GOT3 (cell line): ENCODE measurements at places on chromosomes 4 and X.

GRCh38 chrX:47146936-47147859 lies 2.2 kb downstream of the RBM10 start:
- DNase-seq, result no peak

GRCh38 chr4:119105605-119106004 lies 30.0 kb upstream of the MYOZ2 start:
- DNase-seq, result no peak

GRCh38 chrX:58025979-58026378 lies 115.7 kb upstream of the ZXDA start:
- DNase-seq, result no peak

- no peak for DNase-seq
Observed at GRCh38 chr4:14771094-14771493, 231.2 kb upstream of the CPEB2 start.

GRCh38 chrX:27751976-27752375 lies 55.8 kb upstream of the MAGEB10 start:
- DNase-seq, result no peak

DNA sequence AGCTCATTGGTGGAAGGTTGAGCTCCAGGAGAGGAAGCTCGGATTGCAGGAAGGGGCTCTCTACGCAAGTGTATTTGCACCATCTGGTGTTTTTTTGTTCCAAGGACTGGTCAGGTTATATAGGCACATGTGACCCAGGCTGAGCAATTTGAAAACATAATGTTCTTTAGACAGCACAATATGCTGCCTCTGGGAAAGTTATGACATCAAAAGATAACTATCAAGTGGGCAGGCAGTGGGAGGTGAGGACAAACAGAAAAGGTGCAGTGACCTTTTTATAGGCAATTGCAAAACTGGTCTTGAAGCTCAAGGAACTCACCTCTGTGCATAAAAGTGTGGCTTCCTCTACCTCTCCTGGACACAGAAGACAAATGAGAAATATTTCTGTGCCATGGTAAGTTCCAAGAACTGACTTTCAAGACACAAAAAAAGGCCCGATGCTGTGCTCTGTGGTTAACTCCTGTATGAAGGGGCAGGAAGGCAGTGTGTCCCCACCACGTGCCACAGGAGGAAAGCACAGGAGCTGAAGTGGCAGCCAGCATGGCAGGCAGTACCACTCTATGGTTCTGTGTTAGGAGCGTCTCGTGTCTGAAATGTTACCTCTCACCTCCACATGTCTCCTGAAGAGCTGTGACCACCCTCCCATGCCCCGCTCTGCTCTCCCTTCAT lies 128.6 kb downstream of the SHROOM3 start:
- no peak for DNase-seq

GRCh38 chrX:145613894-145614293 lies 203.7 kb upstream of the SLITRK2 start:
- DNase-seq, result no peak

GRCh38 chr4:22743290-22743689 lies 50.6 kb downstream of the GBA3 start:
- no peak for DNase-seq

DNA sequence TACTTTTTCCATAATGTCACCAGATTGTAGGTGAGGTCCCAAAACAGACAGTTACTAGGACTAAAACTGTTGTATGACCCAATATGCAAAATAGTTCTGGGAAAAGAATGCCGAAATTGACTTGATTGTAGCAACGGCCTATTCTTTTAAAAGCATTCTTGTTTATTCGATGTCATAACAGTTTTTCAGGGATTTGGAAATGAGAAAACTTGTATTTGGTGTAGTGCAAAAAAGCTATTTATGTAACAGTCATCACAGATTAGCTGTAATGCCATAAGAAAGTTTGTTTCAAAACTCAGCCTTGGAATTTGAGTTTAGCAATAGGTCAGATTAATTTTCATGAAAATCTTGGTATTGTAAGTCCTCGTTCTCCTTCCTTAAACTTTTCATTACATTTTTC lies 69.2 kb upstream of the DIAPH2 start:
- DNase-seq, result no peak

DNA sequence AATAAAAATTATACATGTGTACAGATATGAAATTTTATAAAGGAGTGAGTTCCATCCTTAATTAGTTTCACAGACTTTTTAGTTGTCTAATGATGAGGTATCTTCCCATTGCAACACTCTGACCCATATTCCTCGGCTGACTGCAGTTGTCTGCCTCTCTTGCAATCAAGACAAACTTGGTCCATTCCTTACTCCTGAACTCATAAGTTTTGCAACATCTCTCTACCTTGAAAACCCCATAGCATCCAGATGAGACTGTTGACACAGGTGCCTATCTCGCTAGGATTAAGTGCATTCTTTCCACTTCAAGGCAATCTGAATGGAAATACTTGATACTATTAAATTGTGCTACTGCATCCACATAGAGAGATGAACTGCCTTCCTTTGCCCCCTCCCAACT lies 2.3 kb downstream of the XKRX start:
- no peak for DNase-seq

- DNase-seq, result no peak
Observed at GRCh38 chrX:114462266-114462665, 121.6 kb upstream of the HTR2C start.

GRCh38 chr4:48985976-48986653 lies at the start of gene CWH43:
Gene CWH43 (plus strand): TSS chr4:48986275. CDS start chr4:48986430, 155 bp downstream.
- no peak for DNase-seq

DNA sequence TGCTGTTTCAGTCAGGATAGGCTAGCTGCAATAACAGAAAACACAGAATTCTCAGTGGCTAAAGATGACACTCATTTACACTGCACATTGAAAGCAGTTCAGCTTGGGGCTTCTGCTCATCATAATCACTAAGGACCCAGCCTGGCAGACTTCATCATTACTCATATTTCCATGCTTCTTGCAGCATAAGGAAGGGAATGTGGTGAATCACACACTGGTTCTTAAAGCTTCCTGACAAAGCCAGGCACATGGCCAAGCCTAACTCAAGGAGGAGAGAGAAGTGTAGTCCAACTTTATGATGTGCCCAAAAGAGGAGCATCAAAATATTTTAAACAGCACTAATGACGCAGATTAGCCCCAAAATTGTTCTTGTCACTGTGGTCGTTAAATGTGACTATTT lies 186.5 kb downstream of the BANK1 start:
- DNase-seq, result no peak

DNA sequence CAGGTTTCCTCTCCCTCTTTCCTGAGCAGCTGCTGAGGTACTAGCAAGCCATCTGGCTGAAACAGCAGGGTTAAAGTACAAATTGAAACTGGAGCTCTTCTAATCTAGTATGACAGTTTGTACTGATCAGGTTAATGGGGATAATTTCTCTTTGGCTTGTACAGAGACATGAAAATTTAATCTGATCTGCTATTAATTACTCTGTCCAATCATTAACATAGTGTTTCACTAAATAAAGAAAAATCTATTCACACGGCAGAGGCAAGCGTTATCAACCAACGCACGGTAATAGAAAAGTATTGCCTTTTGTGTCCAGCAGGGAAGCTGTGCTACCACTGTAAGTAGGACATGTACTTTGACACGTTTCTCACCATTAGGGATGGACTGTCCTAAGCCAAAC lies 71.1 kb downstream of the IGSF1 start:
- no peak for DNase-seq

GRCh38 chrX:112513154-112513553 lies 166.6 kb downstream of the LHFPL1 start:
- DNase-seq, result no peak

DNA sequence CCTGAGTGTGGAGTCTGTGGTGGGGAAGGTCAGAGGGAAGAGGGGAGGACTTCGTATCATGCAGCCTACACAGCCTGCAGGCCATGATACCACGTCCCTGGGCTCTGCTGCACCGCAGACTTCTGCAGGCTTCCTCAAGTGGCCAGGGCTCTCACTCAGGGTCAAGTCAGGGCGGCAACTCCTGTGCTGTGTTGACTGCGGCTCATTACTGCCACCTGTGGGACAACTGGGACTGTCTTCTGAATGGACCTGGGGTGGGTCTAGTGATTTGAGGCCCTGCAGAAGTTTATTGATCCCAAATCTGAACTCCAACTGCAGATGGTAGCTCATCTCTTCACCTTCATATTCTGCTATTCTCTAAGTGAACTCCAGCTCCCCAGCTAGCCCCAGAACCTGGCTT lies 167.1 kb downstream of the NSUN7 start:
- no peak for DNase-seq

DNA sequence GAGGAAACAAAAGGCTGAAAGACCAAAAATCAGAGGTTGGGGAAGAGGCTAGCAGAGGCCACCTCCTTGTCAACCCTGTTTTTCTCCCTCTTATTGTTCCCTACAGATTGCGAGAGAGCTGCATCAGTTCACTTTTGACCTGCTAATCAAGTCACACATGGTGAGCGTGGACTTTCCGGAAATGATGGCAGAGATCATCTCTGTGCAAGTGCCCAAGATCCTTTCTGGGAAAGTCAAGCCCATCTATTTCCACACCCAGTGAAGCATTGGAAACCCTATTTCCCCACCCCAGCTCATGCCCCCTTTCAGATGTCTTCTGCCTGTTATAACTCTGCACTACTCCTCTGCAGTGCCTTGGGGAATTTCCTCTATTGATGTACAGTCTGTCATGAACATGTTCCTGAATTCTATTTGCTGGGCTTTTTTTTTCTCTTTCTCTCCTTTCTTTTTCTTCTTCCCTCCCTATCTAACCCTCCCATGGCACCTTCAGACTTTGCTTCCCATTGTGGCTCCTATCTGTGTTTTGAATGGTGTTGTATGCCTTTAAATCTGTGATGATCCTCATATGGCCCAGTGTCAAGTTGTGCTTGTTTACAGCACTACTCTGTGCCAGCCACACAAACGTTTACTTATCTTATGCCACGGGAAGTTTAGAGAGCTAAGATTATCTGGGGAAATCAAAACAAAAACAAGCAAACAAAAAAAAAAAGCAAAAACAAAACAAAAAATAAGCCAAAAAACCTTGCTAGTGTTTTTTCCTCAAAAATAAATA lies 179.9 kb downstream of the AR start:
- DNase-seq, result no peak

- DNase-seq, result peak; percentile 14
Observed at GRCh38 chrX:102659790-102660757, 8.8 kb downstream of the GPRASP1 start.

GRCh38 chr4:71774136-71774535 lies 9.7 kb downstream of the GC start:
- DNase-seq, result no peak

GRCh38 chr4:41678086-41678816 lies 70.3 kb downstream of the PHOX2B start:
- no peak for DNase-seq

- DNase-seq, result no peak
Observed at GRCh38 chr4:7074426-7074825, 6.6 kb upstream of the GRPEL1 start.

GRCh38 chrX:47233333-47234113 lies 714 bp downstream of the USP11 start:
- peak; percentile 70 for DNase-seq

GRCh38 chr4:141348125-141348524 lies 127.4 kb downstream of the ZNF330 start:
- DNase-seq, result no peak

DNA sequence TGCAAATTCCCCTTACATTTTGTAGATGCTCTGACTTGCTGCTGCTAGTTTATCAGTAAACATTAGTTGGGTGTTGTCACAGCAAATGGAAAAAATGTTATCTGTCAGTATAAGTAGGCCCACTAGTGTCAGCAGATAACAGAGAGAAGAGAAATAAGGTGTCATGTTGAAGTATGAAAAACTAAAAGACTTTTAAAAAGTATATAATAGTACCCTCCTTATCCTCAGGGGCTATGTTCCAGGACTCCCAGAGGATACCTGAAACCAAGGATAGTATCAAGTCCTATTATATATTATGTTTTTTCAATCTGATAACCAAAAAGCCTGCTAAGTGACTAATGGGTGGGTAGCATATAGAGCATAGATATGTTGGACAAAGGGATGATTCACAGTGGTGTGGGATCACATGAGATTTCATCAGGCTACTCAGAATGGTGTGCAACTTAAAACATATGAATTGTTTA lies 11.6 kb upstream of the BMP2K start:
- DNase-seq, result no peak

- DNase-seq, result peak; percentile 2
Observed at GRCh38 chr4:133148690-133149363, at the start of gene PCDH10. Gene PCDH10 (plus strand): TSS chr4:133149294. CDS start chr4:133150141, 847 bp downstream.

DNA sequence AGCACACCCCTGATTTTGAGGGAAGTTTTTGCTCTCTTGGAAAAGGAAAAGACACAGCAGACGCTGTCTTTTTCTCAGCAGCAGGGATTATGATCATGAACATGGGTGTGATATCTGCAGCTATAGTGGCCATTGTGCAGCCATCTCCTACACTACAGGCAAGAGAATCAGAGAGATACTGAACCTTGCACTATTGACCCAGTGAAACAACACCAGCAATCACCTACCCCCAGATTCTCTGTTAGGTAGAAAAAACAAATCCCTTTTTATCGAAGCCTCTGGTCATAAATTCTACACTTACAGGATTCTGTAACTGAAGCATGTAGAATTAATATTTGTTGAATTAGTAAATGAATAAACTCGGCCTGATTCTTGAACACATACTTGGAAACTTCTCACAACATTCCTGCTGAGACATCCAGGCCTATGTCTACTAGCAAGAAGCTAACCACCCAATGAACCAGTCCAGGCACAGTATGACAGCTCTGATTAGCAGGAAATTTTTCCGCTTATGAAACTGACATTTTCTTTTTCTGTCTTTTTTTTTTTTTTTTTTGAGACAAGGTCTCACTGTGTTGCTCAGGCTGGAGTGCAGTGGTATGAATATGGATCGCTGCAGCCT lies 5.0 kb upstream of the AFAP1 start:
- no peak for DNase-seq

DNA sequence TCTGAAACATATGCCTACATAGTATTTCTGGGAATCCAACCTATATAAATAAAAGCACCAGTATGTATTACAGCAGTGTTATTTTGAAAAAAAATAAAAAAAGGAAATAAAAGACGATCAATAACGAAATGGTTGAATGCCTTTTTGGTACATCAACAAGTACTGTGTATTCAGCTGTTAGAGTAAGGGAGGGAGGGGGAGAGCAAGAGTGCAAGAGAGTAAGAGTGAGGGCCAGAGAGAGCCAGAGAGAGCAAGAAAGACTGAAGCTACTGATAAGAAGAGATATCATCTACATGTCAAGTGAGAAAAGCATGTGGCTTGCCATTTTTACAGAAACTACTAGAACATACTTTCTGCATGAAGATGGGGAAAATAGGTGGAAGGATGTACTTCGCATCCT lies 1.8 kb downstream of the SPIN4 start:
- no peak for DNase-seq

DNA sequence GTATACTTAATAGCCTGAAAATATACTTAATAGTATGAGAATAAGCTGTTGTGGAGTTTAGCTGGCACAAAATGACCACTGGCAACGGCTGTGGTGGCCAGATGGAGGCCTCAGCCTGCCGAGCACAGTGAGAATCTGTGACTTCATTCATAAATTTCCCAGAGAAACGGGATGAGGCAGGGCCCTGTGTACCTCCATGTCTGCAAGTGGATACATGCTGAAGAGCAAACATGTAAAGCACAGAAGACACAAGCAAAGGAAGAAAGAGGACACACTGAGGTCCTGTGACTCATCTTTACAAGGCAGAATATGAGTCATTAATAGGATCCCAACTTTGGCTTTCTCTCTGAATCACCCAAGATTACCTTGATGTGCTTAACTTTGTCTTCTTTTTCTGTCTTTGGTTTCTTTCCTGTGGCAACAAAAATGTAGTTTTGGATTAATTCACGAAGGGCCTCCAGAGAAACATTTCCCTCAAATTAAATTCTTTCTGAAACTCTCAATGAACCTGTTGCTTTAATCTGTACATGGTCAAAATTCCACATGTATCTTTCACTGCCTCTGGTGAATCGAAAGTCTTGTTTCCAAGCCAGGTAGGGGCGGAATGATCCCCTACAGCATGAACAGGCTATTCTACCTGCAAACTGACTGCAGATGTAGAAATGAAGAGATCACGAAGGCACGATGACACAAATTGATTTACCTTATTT lies 56.4 kb downstream of the IRF2 start:
- DNase-seq, result no peak
